WTC11 (cell line): ENCODE measurements at places on chromosomes 11 and 22.

GRCh38 chr11:50178737-50179136, 146.1 kb downstream of the OR4C45 start:
- no peak for DNase-seq

DNA sequence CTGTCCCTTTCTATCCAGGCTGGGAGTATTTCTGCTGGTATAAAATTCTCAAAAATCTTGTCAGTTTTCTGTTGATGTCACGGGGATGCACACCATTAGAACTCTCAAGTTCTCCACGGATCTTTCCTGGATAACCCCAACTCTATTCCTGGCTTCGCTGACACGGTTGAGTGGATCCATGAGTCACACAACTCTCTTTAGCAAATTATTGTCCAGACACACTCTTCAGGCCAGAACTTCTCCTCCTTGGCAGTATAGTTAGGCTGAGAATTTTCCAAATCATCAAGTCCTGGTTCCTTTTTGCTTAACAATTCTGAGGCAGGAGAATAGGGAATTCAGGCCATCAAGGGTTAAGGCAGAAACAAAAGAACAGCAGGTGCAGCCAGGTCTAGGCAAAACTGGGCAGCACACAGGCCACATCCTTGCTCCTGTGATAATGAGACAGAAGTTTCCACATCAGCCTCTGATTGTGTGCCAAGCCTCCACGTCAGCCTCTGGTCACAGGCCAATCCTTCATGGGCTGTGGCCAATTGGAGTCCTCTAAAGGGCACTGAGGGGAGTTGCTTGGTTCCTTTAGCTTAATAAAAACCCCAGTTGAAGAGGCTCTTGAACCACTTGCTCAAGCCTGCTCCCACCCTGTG, 5.7 kb upstream of the ACAT1 start:
- peak; percentile 16 for DNase-seq

GRCh38 chr11:115100706-115101105, 403.5 kb downstream of the CADM1 start:
- DNase-seq: no peak

DNA sequence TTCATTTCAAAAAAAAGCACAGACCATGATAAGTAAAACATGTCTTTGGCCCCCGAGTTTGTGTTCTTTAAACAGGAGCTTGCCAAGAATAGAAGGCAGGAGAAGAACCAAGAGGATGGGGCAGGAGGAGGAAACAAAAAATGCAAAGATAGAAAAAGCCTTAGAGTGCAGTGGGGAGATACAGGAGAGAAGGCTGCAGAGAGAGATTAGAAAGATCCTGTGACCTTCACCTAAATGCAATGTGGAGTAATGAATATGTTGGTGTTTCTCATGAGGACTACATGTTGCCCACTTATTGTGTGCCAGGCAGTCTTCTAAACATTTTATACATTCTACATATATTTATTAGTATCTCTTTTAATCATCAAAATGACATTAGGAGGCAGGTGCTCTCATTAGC, 2.3 kb upstream of the APLNR start:
- no peak for DNase-seq

GRCh38 chr22:31229402-31230079, 17.4 kb downstream of the LIMK2 start:
- no peak for DNase-seq

GRCh38 chr11:47819743-47820142, 28.4 kb downstream of the NUP160 start:
- DNase-seq: no peak

DNA sequence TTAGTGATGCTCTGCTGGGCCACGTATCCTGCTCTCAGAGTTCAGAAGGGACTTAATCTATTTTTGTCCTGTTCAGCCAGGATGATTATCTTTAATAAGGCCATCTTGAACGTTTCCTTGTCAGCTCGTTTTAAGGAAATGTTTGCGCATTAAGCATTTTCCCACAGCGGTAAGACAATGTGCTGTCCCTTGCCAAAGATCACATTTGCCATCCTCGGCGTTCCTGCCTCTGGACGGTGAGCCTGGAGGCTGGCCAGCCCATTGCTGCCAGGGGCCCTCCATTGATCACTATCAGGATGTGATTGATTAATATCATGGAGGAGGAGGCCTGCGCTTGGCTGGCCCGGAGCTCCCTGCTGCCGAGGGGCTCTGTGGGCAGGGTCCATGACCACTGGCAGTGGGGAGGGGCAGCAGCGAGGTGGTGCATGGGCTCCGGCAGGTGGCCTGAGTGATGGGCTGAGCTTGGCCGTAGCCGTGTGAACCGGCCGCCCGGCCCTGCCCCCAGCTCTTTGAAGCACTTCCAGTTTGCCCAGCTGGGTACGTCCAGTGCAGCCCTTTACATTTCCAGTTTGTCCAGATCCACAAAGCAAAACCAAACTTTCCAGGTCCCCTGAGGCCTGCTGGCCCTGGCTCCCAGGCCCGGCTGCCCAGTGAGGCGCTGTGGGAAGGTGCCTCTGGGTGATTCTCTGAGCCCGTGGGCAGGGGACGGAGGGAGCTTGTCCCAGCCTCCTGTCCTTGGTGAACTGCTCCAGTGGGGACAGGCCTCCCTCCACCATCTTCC, 49.5 kb upstream of the SMIM38 start:
- DNase-seq: no peak

DNA sequence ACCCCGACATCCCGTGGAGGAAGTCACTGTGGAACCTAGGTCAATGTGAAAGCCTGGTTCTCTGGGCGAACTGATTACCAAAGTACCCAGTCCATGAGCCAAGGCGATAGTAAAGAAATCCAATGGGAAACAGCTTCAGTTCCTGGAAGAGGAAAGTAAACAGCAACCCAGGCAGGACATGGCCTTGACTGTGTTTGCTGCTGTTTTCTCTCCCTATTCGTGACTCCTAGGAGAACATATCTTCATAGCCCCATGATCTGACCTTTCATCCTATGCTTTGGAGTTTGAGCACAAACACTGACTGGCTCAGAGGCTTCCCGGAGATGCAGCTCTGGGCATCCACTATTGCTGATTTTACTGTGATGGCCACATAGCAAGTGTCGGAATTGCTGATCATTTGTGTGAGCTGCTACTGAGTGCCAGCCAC, 45.1 kb downstream of the LRFN4 start:
- DNase-seq: no peak

DNA sequence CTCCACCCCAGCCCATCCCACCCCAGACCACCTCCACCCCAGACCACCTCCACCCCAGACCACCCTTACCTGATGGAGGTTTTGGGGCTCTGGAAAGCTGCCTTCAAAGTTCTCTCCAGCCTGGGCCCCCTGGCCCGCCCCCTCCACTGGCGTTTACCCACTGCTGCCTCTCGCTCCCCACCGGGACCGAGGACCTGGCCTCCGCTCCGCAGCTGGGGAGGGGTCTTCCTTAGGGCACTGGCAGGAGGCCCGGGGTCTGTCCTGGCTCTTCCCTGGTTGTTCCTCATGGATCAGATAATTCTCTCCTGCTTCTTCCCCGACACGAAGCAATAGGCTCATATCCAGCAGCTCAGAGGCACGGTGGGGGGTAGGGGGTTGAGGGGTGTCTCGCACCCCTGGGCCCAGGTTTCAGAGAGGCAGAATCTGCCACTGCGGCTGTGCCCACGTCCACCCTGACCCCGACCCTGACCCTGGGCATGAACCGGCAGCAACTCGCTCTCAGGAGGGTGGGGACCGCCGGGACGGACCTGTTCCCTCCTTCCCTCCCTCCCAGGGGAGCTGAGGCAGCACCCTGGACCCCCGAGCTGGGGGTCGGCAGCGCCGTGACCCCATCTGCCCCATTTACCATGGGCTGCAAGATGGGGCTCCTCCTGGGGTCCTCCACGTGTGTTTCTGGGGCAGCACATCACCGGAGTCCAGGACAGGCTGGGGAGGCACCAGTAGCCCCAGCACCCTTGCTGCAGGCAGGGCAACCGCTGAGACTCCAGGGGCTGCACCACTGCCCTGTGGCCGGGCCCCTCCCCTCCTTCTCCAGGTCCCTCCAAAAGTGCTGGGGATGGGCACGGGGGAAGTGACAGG, 12.9 kb downstream of the KRTAP5-5 start:
- DNase-seq: no peak

- no peak for DNase-seq
Measured at GRCh38 chr11:44159848-44160721, 64.6 kb downstream of the EXT2 start.

DNA sequence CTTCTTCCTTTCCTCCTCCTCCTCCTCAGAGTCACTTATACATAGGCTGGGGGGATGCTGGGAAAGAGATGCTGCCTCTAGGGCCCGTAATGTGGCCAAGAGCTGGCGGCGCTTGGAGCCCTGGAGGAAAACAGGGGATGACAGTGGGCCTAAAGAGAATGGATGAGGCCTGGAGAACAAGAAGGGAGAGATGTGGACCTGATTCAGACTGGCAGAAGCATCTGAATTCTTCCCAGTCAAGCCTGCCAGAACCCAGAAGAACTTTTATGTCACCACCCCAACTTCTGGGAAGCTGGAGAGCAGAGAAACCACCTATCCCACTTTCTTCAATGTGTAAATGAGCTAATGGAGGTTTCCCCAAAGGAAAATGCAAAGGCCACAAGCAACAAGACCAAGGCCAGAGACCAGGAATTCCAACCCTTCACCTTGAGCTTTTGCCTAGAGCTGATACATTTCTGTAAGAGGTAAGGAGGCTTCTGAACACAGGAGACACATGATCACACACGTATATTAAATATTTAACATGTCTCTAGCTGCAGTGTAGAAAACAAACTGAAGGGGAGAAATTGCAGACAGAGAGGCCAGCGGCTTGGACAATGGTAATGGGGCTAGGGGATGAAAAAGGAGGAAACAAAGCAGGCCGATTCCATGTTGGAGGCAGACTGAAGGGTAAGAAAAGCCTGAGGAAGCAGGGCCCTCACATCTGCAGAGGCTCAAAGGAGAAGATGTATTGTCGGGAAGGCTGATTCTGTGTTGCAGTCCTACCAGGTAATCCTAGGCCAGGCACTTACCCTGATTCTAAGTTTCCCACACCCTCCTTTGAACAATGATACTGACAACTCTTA, 1.1 kb downstream of the RRP8 start:
- DNase-seq: no peak

GRCh38 chr22:29689206-29689879, 30.5 kb upstream of the CABP7 start:
- no peak for DNase-seq

GRCh38 chr11:80986421-80987074, 1545.7 kb upstream of the TENM4 start:
- no peak for DNase-seq
